Activated gamma-delta T cell treated with anti-CD3 and anti-CD28 coated beads, Interleukin-2, amount 50 U/mL, for 16 hours (primary cell): ENCODE measurements at places on chromosomes 5 and 9.

DNA sequence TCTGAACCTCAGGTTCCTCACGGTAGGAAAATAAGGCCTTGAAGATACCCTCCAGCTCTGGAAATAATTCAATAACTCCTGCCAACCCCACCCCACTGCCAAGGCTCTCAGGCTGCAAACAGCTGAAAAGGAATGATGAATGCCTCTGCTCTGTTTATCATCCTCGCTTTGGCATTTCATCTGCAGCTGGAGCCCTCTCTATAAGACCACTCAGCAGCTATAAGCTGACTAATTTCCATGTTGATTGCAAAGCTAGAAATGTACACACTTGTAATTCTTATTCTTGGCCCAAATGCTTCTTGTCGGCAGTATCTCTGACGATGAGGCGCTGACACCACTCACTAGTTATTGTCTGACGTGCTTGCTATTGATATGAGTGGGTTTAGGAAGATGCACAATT lies 408.4 kb upstream of the NMUR2 start:
- DNase-seq = no peak

DNA sequence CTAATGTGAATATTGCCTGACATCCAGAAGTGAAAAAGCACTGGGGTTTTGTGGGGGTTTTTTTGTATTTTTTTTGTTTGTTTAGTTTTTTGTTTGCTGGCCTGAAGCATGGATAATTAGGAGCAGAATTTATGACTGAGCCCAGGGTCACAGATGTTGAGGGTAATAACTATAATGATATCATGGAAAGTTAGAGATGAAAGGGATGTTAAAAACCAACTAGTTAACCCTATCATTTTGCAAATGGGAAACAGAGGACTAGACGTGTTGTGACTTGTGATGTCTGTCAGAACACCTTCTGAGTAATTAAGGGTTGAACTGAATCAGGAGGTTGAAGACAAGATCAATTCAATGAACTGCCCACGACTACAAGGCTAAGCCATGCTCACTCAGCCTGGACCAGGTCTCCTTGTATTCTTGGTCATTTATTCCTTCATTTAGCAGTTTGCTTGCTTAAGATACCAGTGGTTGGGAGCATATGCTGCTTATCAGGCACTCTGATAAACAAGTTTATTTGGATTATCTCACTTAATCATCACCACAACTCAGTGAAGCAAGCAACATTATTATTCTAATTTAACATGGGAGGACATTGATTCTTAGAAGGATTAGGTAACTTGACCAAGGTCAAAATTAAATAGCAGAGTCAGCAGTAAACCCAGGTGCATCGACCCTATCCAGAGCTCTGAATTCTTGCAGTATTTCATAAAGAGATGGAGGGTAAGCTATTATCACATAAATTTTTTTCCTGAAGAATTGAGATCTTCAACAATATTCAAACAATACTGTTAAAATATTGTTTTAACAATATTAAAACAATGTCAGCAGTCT lies 75.7 kb upstream of the PIK3R1 start:
- DNase-seq = no peak

DNA sequence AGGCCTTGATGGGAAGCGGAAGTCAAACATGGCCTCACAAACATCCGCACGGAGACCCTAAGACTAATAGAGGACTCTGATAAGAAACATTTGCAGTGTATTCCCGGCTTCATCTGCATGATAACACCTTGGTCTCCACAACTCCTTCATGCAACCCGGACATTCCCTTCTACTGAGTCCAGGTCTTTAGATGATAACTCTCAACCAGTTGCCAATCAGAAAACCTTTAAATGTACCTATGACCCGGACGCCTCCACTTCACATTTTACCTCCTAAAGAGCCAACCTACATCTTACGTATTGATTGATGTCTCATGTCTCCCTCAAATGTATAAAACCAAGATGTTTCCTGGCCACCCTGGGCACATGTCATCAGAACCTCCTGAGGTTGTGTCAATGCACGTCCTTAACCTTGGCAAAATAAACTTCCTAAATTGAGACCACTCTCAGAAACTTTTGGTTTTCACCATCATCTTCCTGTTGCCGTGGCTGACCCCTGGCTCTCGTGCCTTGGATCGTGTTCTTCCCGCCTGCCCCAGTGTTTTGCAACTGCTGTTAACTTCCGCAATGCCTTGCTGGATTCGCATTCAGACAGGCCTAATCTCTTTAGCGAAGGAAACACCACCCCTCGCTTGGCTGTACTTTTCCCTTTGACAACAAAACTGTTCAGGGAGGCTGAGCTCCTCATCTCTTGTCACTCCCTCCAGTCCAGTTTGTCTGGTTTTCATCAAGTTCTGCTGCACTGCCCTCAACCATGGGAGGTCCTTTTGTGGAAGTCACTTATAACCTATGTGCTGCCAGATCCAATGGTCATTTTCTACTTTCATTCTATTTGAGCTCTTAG lies 1.1 kb upstream of the DAP start:
- no peak for DNase-seq

- no peak for DNase-seq
Measured at GRCh38 chr9:87178302-87178701, 231.0 kb upstream of the GAS1 start.

- no peak for DNase-seq
Measured at GRCh38 chr5:96919754-96920197, 16.1 kb upstream of the LNPEP start.

- no peak for DNase-seq
Measured at GRCh38 chr9:72476100-72476499, 45.3 kb upstream of the TMC1 start.

DNA sequence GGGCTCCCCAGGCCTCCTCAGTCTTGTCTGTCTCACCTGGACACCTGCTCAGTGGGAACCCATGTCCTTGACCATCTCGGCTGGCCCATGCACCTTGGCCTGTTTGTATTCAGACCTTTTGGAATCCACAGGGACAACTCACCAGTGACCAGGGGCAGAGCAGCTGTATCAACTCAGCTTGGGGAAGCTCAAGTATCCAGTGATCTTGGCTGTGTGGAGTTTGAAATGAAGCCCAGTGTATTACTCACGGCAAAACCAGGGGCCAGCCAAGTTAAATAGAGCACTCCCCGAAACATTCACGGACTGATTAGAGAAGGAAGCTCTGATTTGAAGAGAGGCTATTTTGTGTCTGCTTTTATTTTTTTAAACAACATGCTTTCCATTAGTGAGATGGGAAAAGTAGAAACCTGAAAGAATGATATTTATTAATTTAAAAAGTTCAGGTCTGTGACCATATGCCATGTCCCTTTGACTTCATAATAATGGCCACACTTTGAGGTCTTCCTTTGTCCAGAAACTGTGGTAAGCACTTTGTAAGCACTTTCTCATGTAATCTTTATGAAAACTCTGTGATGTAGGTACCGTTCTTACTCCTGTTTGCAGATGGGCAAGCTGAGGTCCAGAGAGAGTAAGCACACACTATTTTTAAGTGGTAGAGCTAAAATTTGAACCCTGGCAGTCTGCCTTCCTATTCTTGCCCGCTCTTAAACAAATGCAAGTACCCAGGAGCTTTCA lies 656.5 kb downstream of the BNC2 start:
- DNase-seq = no peak

- no peak for DNase-seq
Measured at GRCh38 chr9:86830356-86830755, 117.0 kb downstream of the GAS1 start.

DNA sequence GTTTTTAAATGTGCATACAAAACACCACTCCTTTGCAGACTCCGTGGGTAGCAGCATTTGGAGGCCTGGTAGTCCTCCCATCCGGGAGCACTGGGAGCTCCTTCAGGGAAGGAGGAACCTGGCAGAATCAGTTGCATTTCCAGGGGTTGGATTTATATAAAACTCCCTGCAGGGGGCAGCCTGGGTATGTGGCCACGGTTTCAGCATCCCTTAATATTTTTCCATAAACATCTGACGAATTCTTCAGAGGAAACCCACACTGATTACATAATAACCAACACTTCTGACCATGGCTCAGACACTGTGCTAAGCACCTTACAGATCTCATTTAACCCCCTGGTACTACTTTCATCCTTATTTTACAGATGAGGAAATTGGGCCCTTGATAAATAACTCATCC lies 6.1 kb upstream of the AFAP1L1 start:
- no peak for DNase-seq

DNA sequence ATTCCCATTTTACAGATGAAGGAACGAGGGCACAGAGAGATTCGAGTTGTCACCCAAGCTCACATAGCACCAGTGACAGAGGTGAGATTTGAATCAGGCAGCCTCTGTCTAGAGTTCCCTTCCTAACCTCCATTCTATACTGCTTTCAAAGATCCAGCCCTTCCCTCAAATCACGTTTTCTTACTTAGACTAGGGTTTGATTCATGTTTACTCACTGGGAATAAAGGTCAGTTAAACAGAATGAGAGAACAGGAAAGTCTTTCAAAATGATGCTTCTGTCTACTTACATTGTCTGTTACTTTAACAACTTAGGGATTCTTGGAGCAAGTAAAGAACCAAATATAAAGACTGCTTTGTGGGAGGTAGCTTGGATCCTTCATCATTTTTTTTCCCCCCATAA lies 40.0 kb downstream of the ZFAND5 start:
- no peak for DNase-seq

DNA sequence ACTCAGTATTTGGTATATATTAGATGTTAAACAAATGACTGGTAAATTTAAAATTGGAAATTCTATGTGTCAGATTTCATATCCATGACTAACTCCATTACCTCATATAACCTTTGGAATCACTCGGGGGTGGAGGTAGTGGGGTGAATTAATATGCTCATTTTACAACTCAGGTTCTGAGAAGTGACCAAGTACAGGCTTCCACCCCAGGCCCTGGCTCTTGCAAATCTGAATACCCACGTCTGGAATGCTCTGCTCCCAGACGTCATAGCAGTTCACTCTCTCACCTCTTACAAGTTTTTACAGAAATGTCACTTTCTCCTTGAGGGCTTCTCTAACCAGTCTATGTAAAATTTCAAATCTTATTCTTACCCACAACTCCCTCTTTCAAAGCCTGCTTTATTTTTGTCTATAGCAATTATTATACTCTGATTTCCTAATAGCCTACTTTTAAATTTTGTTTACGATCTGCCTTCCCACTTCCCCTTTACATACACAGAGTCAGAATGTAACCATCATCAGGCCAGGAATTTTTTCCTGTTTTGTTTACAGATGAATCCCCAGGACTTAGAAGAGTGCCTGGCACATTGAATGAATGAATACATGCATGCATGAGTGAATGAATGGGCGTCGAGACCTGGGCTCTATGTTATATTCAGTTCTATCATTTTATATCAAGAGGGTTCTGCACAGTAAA lies 134.1 kb upstream of the IFNE start:
- DNase-seq = no peak

DNA sequence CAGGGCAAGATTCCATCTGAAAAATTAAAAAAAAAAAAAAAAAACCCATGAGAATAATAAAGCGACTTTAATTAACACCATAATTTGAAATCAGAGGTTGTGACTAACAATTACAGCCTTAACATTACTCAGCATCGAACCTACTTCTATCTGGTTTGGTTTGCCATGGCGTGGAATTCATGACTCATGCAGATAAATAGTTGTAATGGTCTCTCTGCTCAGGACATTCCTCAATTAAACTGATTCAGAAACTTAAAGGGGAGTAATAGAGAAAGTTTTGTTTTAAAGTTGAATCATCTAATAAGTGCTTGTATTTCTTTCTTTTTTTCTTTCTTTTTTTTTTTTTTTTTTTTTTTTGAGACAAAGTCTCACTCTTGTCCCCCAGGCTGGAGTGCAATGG lies 135.5 kb downstream of the SPATA31D1 start:
- no peak for DNase-seq

DNA sequence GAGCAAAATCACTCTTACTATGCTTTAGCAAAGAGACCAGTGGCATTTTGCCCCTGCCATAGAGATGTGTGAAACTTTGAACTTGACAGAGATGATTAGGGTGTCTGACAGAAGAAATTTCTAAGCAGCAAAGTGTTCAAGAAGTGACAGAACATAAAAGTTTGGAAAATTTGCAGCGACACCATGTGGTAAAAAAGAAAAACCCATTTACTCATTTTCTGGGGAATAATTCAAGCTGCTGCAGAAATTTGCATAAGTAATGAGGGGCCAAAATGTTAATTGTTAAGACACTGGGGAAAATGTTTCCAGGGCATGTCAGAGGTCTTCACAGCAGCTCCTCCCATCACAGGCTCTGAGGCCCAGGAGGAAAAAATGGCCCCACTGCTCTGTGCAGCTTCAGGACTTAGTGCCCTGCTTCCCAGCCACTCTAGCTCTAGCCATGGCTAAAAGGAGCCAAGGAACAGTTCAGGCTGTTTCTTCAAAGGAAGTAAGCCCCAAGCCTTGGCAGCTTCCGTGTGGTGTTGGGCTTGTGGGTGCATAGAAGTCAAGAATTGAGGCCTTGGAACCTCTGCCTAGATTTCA lies 6.1 kb upstream of the AP3B1 start:
- no peak for DNase-seq

GRCh38 chr5:173108914-173109313 lies 35.4 kb upstream of the BNIP1 start:
- DNase-seq = no peak

- DNase-seq = no peak
Measured at GRCh38 chr9:121225240-121225639, 23.6 kb upstream of the RAB14 start.

DNA sequence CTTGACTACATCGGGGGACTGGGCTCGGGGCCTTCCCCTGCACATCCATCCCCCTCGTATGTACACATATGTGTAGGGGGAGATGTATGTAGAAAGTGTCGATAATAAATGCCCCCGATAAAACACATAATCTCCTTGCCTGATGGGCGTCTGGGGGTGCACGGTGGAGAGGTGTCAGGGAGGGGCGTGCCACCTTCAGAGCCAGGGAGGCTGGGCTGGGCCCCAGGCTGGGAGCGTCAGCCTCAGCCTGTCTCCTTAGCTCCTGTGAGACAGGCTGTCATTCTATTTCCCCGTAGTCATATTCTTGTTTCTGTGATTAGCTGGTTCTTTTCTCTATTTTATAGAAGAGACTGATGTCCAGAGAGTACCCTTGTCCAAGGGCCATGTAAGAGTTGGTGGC lies 4.7 kb upstream of the RXRA start:
- no peak for DNase-seq
